Activated B cell treated with CpG ODN at 0.5 μM for 24 hours (primary cell): ENCODE measurements at places on chromosomes 16 and 17.

- DNase-seq: no peak
Measured at GRCh38 chr16:56607109-56607618, 1.2 kb upstream of the MT2A start.

- DNase-seq: peak; percentile 71
Measured at GRCh38 chr16:56657555-56658326, at the start of gene MT1F. TSS of gene MT1F (plus strand) at chr16:56657959. CDS start at chr16:56658059, 100 bp downstream.

DNA sequence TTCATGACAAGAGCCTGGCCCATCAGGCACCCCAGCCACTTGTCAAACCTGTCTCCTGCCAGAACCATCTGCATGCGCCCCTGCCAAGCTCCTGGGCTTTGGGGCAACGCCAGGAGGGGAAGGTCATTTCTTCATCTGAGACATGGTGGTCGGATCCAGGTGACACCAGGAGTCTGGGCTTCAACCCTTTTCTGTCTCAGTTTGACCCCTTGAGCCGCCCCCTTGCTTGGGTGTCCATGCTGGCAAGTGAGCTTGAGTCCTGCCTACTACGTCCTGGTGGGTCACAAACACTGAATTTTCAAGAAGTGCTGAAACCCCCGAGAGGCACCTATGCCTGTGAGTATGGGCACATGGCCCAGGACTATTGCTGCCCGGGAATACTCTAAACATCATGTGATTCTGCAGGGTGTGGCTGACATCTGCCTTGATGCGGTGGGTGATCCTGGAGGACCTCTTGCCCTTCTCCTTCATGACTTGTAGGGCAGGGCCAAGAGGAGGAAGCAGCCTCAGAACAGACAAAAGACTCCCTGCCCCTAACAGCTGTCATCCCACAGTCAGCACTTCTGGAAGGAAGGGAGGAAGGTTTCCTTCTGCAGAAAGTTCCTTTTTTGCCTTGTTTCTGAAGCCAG lies 43.4 kb downstream of the TNFRSF13B start:
- DNase-seq: no peak

DNA sequence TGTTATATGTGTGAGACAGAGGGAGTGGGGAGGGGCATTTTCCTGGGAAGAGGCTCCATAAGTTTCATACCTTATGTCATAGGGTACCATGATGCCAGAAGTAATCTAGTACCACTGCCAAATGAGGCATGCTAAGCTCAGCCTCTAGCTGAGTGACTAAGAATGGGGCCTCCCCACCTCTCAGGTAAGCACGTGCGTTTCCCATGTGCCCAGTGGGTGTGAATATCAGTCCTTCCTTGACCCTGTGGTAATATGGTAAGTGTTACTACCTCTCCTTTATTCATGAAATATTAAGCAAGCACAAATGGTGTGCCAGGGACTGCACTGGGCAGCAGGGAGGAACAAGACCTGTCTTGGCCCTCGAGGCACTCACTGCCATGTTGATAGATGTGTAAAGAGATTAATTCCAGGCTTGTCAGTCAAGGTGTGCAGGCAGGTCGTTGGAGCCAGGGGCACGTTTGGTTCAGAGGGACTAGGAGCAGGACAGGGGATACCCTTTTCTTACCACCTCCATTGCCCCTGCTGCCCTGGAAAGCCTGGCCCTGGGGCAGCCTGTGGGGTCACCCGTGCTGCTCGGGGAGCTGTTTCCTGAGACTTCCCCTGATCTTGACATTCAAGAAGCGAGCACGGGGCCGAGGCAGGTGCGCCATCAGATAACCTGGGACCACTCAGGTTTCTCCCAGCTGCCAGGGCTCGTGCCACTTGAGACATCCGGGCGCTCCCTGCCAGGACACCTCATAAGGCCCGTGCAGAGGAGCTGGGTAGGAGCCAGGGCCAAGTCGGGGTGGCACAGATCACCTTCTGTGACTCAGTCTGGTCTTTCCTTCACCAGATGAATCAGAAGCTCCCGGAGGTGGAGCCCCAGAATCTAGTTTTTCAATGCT lies 8.8 kb downstream of the RSAD1 start:
- no peak for DNase-seq

DNA sequence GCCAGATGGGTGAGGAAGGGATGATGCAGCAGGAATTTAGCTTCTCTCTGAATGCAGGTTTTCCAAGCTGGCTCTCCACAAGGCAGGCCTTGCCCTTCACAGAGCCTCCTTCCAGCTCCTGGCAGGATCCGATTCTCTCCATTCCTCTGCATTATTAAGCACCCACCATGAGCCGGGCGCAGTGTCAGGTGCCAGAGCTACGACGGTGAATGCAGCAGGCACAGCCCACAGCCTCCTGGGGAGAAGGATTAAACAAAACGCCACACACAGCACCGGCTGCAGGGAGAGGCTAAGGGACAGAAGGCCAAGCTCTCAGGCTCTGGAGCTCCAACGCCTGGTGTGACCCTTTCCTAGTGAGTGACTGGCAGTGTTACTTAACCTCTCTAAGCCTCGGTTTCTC lies 7.1 kb upstream of the MT2A start:
- no peak for DNase-seq

GRCh38 chr16:53882310-53882709 lies 178.4 kb downstream of the FTO start:
- no peak for DNase-seq

- DNase-seq: no peak
Measured at GRCh38 chr16:86496262-86496928, 13.9 kb upstream of the FOXF1 start.

GRCh38 chr17:48238933-48239602 lies 131.5 kb downstream of the SNX11 start:
- DNase-seq: no peak

DNA sequence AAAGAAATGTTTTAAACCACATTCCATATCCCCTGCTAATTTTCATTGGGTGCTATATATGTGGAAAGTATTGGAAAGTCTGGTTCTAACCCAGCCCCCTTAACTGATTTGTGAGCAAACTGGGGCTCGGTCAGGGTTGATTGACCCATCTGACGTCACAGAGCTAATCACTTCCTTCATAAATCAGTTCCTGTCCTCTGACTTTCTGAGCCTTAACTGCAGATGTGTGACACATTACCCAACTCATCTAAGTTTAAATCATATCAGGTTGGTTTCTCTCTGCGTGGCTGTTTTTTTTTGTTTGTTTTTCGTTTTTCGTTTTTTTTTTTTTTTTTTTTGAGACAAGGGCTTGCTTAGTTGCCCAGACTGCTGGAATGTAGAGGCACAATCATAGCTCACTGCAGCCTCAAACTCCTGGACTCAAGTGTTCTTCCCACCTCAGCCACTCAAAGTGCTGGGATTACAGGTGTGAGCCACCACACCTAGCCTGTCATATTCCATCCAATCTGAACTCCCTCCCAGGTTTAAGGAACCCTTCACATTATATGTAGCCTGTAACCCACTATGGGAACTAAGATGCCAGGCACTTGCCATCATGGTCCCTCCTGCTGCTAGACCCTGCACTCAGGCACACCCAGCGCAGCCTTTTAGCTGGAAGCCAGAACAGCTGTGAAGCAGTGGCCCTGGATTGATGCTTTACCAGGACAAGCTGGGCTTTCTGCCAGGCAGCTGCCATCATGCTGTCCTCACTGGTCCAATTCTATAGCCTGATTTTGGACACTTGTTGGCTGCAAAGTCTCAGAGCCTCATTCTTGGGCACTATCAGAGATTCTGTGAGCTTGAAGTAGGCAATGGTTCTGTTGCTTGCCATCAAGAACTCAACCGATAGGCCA lies 6.9 kb upstream of the BPTF start:
- no peak for DNase-seq

- DNase-seq: peak; percentile 21
Measured at GRCh38 chr17:80453998-80454556, 22.3 kb downstream of the NPTX1 start.

DNA sequence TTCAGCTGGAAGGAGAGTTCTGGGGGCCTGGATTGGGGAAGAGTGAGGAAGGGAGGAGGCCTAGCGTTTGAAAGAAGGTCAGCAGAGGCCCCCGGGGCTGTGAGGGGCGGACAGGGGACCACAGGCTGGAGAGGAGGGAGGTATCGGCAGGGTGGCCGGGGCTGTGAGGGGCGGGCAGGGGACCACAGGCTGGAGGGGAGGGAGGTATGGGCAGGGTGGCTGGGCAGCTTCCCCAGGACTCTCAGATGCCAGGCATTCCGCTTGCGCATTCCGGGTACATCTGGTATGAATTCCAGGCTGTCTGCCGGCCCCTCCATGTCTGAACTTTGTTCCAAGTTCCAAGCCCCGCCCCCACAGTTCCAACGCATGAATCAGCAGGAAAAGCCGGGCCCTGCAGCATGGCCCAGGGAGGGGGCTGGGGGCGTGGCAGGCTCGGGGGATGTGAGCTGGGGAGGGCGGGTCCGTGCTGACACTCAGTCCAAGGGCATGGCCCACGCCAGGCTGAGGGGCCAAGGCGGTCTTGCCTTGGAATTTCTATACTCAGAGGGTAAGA lies 4.3 kb upstream of the TLCD2 start:
- DNase-seq: no peak

GRCh38 chr16:29900888-29901606 lies 759 bp downstream of the ASPHD1 start:
- DNase-seq: no peak

DNA sequence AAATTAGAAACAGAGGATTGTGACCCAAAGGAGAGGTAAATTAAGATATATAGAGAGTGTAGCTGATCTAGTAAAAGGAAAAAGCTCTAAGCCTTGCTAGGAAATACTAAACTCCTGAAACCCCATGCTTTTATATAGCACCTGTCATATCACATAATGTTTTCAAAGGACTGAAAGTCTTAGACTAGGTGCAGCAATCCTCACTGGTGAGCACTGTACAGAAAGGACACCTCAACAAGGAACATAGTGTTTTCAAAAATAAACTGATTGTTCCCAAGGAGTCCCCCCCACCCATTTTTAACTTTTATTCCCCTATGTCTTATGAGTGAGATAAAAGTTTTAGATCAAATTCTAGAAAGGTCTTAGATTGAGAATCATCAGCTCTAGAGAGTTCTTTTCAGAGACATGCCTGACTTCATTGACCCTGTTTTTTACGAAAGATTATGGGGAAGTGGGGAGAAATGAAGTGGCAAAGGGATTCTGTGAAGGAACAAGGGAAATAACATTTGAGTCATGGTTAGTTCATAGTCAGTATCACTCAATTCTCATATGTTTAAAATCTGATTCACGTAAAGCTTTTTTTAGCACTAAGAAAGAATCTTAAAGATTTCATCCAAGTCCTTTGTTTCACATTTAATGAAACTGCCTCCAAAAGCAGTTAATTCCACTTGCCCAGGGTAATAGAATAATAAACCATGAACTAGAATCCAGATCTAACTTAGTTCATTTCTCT lies 166.4 kb downstream of the CYB561 start:
- no peak for DNase-seq

DNA sequence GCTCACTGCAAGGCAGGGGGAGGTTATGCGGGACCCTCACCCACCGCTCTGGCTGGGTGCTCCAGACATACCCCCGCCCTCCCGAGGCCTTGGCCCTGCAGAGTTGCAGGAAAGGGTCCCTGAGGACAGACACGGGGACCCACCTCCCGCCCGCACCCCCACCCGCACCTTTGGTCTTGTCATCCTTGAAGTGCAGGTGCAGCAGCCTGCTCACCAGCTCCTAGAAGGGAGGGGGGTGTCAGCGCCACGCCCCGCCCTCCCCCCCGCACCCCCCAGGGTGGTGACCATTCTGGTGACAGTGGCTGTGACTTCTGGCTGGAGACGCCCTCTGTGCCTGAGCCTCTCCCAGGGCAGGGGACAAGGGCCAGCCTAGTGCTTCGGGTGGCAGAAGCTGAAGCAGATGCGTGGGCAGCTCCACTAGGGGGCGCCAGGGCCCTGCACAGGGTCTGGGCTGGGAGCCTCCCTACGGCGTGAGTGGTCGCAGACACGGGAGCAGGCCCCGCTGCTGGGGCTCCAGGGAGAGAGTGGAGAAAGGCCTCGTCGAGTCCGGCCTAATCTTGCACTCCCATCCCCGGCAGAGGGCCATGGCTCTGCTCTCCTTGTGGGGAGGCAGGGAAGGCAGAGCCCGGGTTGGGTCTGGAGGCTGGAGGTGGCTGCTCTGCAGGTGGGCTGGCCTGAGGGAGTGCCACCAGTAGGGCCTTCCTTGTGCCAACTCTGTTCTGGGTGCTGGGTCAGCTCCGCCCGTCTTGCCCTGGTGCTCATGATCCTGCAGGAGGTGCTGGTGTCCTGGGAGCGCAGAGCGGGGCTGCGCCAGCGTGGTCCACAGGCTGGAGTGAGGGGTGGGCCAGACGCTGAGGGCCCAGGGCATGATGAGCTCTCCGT lies 2.7 kb downstream of the CENPX start:
- DNase-seq: peak; percentile 59

DNA sequence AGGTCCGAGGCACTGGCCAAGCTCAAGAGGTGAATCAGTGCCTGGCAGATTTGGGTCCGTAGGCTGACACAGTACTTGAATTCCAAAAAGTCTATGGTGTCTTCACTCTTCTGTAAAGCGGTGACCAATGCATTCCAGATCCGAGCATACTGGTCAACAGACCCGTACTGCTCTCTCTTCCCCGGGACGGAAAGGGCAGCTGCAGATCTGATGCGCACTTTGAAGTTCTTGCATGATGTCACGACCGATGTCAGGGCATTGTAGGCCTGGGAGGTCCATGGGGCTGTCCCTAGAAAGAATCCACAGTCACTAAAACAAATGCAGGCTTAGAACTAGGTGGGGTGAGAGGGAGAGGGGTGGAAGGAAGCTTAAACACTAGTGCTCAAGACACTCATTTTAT lies 34.9 kb downstream of the HEATR6 start:
- DNase-seq: no peak

- DNase-seq: no peak
Measured at GRCh38 chr17:82302991-82303943, 14.1 kb downstream of the CD7 start.

DNA sequence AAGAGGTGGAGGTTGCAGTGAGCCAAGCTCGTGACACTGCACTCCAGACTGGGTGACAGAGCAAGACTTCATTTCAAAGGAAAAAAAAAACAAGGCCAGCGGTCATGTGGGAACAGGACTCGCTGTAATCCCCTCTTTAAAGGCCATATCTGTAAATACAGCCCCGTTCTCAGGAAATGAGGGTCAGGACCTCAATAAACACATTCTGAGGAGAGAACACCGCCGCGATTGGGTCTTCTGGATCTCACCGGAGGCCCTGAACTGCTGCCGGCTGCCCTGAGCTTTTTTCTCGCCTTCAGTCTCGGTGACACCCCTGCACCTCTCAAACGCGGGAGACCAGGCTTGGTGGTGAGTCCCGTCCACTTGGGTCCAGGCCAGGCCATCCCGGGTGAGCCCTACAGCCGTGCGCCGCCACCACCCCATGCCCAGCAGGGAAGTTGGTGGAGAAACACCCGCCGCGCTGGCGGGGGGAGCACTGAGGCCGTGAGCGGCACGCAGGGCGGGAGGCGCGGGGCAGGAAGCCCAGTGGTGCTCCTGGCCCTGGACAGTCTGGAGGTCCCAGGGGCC lies 28.4 kb downstream of the SLC25A10 start:
- no peak for DNase-seq
